ENCODE measurements at places on chromosomes 5 and 9.
A peak's percentile ranks its signal among the peaks of the same experiment; 100 is the strongest.

DNA sequence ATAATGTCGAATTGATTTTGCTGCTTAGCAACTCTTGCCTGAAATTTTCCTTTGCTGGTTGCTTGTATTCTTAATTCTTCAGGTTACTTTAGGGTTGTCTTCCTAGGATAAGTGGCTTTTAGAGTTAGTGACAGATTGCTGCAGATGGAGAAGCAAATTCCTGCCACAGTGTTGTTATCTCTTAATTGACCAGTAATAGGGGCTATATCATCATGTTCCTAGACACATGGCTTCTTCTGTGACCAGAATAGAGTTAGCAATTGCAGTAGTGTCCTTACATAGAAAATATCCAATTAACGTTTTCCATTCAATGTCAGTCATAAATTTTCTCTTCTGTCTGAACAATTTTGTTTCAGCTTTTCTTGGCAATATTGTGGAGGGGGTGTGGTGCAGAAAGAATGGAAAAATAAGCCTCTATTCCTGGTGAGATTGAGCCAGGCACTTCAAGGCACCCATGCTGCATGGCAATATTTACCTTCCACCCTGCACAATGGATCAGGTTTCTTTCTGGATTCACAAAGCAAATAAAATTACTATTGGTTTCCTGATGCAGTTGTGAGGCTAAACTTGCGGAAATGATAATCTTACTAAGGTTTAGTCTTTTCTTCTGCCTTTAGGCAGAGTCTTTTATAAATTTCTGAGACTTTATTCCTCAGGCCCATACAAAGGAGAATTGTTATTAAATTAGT lies 1481.5 kb downstream of the EFNA5 start:
- peak; percentile 80 for DNase-seq

GRCh38 chr5:172886974-172887501 lies 53.0 kb downstream of the ERGIC1 start:
- DNase-seq = no peak

DNA sequence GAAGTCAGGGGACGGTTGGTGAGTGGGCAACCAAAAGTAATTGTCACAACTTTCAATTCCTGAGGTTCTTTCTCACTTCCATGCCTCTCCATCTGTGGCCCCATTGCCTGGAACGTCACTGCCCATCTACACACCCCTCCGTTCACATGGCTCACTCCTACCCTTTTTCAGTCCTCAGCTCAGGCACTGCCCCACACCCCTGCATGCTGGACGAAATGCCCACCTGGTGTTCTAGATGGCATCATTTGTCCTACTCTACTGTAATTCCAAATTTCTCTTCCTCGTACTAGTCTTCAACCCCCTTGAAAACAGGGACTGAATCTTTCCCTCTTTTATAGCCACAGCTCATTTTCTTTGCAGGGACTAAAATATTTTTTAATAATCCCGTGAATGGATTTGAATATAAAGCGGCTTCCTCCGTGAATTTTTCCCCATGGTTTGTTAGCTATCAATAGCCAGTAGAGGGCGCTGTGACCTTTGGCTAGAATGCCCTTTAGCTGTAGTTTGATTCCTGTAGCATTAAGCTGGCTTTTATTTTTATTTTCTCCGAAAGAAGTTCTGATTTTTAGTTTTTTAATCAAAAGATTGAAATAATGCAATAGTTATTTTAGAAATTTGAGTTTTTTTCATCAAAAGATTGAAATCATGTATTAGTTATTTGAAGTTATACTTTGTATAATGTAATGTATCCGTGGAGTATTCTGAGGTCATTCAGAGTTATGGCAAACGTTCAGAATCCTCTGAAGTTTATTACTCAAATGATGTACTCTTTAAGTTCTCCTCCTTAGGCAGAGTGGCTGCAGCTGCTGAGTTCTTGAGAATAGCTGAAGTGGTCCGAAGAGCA lies 232.1 kb downstream of the SH3GL2 start:
- peak; percentile 37 for DNase-seq

DNA sequence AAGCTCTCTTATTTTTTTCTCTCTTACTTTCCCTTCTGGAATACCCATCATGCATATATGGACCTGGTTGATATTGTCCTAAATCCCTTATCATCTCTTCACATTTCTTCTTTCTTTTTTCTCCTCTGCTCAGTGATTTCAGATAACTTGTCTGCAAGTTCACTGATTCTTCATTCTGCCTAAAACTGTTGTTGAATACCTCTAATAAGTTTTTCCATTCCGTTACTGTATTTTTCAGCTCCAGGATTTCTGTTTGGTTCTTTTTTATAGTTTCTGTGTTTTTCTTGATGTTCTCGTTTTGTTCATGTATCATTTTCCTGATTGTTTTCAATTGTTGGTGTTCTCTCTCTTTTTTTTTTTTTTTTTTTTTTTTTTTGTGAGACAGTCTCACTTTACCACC lies 203.7 kb downstream of the COMMD10 start:
- DNase-seq = no peak

DNA sequence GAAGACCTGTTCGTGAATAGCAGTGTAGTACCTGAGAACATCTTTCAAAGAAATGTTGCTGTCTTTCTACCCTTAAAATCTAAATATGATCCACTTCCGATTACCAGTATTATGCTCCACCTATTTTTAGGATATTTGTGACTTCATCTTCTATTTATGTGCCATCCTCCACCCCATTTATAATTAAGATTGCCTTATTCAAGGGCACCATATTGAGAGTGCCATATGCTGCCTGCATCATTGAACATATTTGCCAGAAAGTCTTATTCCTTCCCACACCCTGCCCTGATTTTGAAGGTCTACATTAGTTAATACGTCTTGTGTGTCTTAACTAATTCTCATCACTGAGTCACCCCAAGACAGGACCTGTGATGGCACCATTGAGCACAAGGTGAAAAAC lies 1076.7 kb downstream of the CDH12 start:
- no peak for DNase-seq

GRCh38 chr5:1161108-1161832 lies 40.1 kb upstream of the SLC6A19 start:
- peak; percentile 63 for DNase-seq

DNA sequence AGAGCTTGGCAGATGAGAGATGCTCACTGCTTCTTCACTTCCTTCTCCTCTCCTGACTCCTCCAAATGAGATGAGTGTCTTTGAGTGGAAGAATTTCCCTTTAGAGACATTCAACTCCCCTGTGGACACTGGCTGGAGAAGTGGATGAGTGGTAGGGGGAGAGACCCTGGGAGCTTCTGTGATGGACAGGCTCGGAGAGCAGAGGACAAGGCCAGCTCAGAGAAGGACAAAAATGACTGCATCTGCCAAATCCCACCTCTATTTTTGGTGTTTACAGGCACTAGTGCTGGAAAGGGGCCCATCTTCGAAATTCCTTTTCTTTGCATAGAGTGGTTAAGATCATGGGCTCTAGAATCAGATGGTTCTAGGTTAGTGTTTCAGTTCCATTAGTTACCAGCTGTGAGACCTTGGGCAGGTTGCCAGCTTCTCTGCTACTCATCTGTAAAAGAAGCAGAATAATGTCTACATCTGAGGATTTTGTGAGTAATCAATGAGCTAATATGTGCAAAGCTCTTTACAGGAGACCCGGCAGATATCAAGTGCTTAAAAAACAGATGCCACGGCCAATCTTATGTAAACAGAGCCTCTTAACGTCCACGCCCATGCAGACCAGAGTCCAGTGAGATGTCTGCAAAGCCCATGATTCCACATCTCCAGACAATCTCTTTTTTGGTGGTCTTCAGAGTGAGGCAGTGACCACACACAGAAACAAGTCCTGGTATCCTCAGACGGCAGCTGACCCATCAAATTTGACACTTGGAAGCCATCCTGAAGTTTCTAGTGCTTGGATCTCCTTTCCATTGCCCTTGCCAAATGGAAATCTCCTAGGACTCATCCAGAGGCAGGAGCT lies 13.6 kb upstream of the COL27A1 start:
- no peak for DNase-seq

GRCh38 chr9:752201-752600 lies 89.3 kb upstream of the DMRT1 start:
- no peak for DNase-seq

DNA sequence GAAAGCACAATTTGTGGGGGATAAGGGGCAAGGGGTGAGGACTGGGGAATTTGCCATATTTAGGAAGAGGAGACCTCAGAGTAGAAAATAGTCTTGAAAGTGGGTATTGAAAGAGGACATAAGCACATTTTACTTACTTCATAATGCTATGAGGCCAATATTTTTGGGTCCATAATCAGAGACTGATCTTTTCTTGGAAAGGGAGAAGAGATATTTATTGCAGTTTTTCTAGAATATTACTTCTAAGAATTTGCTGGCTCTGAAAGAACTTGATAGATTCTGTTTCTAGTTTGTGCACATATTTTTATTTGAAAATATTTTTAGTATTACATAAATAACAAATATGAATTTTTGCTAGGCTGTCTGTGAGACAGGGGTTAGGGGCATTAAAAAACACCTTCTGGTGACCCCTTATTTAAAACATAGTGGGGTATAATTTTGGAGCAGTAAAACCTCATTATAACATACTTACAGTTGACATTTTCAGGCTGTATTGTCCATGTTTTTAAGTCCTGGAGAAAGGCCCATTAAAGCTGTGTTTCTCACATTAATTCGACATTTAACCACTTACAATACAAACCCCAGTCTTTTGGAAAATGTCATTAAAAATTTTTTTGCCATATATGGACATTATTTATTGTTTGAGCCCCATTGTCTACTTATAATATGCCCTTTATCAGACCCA lies 118.9 kb upstream of the NFIB start:
- DNase-seq = no peak

DNA sequence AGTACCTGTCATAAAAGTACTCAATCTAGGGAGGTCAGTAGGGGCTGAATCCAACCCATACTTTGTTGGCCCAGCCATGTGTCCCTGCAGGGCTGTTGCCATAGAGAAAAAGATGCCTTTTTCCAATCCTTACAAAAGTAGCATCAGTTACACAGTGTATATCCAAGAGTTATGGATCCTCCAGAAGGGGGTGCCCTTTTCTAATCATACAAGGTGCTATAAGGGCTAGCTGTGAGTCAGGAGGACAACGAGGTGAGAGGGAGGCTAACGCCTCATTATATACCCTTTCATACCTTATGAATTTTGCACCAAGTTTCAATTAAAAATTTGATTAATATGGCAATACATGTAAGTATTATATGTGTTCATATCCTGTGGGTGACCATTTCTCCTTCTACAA lies 4.8 kb downstream of the KIAA0825 start:
- peak; percentile 57 for DNase-seq

DNA sequence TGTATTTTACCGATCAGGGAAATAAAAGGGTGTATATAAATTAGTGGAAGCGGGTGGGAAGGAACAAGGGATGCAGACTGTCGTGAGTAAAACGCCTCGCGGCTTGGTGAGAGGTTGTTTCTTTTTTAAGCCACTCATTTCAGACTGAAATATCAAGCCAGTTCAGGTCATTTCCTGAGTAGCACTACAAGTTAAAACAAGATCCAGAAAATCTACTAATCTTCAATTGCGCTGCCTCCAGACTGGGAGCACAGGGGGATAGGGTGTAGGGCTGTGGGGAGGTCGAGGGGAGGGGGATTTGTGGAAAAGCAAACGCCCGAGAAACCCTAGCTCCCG lies 140.8 kb downstream of the TSSK1B start:
- DNase-seq = no peak

GRCh38 chr9:80242022-80242421 lies 670.3 kb downstream of the TLE4 start:
- DNase-seq = no peak

DNA sequence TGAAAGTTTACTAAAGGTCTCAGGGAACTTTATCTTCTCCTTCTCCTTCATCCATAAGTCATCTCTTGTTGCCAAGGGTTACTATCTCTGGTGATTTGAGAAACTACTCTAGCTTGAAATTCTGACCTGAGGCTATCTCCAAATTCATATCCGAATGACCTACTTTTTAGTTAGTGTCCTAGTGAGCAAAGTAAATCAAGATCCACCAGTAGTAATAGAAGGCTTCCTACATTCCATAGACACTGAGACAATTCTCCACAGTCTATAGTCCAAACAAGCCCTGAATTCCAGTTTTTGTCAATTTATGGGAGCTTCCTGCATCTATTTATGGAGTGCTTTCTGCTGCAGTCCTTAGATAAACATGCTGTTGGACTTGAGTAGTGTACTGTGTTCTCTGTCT lies 5.0 kb downstream of the IL7R start:
- no peak for DNase-seq

- no peak for DNase-seq
Measured at GRCh38 chr9:84791643-84792042, 122.1 kb downstream of the NTRK2 start.

GRCh38 chr5:160105686-160106360 lies 13.4 kb downstream of the PWWP2A start:
- DNase-seq = no peak

GRCh38 chr9:36298566-36298965 lies 40.3 kb upstream of the GNE start:
- no peak for DNase-seq

DNA sequence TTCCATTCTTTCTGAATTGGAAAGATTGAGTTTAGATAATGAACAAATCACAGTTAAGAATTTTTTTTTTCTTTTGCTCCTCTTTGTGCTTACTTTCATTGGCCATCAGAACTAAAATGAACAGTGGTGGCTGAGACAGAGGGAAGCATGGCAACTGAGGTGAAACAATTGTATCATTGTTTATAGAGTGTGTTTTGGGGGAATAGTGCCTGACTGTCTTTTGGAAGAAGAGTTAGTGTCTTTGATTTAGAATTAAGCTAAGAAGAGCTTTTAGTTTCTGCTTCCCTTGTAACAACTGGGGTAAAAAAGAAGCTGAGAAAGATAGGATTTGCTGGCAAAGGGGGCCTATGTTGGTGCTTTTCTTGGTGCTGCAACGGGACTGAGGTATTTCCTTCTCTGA lies 24.0 kb downstream of the HSD17B4 start:
- DNase-seq = no peak

DNA sequence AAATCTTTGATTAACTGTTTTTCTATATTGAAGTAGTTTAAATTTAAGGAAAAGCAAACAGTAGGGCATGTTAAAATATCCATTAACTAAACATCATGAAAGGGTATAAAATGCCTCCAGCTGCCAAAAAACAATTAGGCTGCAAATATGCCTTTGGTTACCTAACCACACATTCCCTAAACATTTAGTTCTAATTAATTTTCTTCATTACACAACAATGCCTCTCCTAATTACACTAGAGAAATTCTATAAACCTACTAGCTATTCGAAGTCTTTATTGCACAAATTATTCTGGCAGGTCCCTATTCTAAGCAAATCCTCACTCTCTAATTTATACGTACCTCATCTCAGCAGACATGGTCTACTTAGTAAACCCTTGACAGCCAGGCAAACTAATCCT lies 37.4 kb downstream of the MAT2B start:
- no peak for DNase-seq

Measured in SHP77 (cell line).